ENCODE measurements at places on chromosomes 16 and 17. TPM values are rescaled to one million over a fixed set of nuclear protein-coding genes. Genes with fewer than 3 reads are reported as not detected.
A peak's percentile ranks its signal among the peaks of the same experiment; 100 is the strongest.

The NPIPA5 gene
- polyA plus RNA-seq, result not detected

The CCDC78 gene
- polyA plus RNA-seq, result 0.78 TPM

The NEUROD2 gene
- polyA plus RNA-seq, result not detected

The TBC1D3K gene
- polyA plus RNA-seq, result not detected

The SLC6A4 gene
- polyA plus RNA-seq, result 0.05 TPM

The SLC38A8 gene
- polyA plus RNA-seq, result not detected

DNA sequence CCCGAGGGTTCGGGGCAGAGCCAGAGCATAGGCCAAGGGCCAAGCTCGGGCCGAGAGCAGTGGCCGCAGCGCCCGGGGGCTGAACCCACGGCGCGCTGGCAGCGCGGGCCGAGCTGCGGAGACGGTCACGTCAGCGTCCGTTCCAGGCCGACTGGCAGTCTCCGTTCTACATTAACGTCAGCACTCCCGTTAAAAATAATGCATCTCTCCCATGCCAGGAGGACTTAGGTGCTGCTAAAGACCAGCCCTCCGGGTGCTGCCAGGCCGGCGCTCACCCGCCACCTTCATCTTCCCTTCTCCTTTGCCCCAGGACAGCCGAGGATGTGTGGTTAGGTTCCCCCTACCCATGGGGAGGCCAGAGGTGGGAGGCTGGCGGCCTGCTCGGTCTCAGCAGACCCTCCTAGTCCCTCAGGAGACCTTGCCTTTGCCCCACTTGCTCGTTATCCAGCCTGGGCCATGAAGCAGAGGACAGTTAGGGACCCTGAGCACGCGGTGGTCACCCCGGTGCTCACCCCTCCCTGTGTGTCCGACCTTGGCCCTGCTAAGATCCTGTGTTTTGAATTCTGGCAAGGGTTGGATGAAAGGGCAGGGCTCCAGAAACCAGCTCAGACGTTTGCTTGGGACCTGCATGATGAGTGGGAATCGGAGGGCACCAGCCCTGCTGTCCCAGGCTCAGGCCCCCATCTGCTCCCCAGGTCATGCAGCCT lies 572 bp downstream of the MPG start:
- peak; percentile 85 for DNase-seq

DNA sequence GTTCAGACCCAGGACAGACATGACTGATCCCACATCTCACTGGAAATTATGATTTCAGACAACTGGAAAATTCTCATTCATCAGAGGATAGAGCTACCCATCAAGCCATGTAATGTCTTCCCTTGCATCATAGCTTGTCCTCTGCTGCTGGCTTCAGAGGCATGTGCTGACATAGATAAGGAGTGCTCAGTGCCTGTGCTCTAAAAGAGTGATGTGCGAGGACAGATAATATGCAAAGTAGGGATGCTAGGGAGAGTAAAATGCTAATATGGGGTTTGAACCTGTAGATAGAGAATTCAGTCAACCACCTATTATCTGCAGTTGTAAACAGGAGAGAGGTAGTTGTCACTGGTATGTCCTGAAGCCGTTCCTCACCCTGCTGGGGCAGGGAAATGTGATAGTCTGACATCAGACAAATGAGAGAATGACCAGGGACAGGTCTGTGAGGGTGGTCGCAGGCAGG lies 349.7 kb upstream of the CCL2 start:
- no peak for DNase-seq

DNA sequence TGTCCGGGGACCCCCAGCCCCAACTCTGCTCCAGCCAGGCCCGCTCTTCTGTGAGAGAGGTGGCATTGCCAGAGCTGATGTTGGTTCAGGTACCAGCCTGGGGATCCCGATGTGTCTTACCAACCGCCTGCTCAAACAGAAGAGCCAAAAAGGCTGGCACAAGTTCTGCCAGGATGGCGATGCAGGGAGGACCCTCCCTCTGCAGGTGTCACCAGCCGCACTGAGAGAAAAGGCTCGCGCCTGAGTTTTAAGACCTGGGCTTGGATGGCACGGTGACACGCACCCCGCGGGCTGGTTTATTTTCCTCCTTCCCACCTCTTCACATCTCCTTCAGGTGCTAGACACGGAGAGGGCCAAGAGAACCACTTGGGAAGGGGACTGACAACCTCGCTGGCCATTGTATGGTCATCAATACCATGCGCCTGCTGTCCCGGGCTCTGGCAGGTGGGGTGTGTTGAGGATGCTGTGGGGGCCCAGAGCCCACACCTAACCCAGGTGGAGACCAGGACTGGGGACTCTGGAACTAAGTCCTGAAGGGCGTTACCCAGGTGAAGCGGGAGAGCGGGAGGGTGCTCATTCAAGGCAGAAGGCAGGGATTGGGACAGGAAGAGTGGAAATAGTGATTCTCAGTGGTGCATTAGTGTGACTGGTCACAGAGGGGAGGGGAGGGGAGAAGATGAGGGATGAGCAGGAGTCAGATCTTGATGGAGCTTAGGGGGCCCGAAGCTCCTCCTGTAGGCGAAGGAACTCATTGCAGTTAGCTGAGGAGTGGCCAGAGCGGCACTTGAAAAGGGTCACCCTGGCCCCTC lies 16.3 kb downstream of the FOXJ1 start:
- DNase-seq, result peak; percentile 48

DNA sequence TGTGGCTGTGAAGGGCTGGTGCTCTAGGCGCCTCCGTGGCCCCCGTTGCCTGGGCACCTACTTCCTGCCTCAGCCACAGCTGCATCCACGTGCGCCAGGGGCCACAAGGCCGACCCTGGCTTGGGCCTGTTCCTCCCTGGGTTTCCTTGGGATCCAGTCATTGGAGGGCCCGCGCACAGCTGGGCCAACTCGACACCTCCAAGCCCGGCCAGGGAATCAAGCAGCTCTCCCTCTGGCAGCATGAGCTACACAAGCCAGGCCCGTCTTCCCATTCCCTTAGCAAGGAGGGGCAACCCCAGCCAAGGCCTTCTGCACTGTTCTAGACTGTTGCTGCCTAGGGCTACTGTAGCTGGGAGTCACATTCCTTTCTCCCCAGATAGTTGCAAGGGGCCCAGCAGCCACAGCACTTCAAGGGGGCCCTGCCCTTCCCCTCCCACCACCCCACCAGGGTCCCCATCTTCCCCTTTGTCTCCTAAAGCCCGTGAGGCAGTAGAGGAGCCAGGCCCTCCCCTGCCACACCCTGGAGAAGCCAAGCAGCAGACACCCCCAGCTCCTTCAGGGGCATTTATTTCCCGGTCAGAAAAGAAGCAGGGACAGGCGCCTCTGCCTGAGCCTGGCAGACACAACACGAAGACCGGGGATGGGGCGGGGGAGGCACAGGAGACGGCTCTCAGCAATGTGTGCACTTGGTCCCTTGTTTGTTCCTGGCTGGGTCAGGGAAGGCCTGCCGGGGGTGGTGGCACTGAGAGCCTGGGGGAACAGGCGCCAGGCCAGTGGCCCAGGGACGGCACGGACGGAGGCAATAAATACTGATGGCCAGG lies 3.8 kb downstream of the ARHGDIA start:
- DNase-seq, result peak; percentile 70

DNA sequence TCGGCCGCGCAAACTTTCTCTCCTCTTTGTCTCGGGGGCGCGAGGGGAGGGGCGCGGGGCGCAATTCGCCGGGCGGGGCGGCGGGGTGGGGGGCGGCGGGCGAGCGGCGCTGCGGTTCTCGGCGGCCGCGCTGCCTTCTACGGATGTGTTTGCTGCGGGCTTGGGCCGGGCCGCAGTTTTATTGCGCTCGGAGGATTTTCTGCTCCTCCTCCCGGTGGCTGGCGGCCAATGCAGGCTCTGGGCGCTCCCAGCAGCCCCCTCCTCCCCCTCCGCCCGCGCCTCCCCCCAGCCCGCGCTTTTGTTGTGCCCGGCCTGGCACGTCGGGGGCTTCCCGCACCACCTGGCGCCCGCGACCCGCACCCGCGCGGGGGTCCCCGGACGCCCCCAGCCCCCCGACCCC lies at the start of gene TIMP2:
TIMP2 (minus strand) TSS at position 154 of the 400 bp plus-strand sequence. CDS start 299 bp downstream, outside the sequence.
- peak; percentile 93 for DNase-seq

- DNase-seq, result peak; percentile 27
Measured at GRCh38 chr17:40130352-40131042, 8.7 kb downstream of the MSL1 start.

GRCh38 chr17:78790552-78790951 lies 8.5 kb upstream of the CYTH1 start:
- DNase-seq, result no peak

GRCh38 chr16:2286550-2286949 lies 18.6 kb upstream of the RNPS1 start:
- no peak for DNase-seq
